NT2/D1 (cell line): ENCODE measurements at places on chromosomes 5 and 9.

DNA sequence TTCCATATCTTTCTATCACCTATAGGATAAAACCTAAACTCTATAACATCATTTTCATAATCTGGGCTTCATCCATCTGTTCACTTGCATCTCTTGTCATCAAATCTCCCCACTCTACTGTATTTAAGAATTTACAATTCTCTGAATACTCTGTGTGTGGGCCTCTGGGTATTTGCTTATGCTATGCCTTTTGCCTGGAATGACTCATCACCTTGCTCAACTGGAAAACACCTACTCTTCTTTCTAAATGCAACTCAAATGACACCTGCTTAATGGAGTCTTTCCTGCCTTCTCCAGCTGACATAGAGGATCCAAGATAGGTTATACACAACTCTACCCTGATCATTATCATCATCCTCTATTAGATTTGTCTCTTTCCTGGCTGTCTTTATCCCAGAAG is 421.7 kb downstream of the SPATA31D1 start:
- no peak for DNase-seq

GRCh38 chr5:56012281-56012963 is 17.7 kb upstream of the IL6ST start:
- no peak for DNase-seq

GRCh38 chr5:170393958-170394357 is 4.8 kb upstream of the KCNMB1 start:
- no peak for DNase-seq

GRCh38 chr9:68780380-68780712 is 75.3 kb downstream of the PIP5K1B start:
- DNase-seq = no peak

DNA sequence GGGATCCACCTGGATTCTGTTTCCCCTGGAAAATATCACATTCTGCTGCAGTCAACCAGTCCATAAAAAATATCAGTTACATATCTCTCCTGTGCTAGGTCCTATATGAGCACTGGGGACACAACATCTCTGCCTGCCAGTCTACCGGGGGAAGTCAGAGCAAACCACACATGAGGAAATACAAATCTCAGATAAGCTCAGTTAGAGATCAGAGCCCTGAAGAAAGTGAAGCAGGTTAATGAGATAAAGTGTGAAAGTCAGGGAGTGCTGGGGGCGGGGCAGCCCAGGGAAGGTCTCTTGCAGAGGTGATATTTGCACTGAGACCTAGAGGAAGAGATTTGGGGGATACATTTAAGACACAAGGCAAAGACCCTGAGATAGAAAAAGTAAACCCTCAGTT is 67.8 kb upstream of the SLC1A1 start:
- no peak for DNase-seq

DNA sequence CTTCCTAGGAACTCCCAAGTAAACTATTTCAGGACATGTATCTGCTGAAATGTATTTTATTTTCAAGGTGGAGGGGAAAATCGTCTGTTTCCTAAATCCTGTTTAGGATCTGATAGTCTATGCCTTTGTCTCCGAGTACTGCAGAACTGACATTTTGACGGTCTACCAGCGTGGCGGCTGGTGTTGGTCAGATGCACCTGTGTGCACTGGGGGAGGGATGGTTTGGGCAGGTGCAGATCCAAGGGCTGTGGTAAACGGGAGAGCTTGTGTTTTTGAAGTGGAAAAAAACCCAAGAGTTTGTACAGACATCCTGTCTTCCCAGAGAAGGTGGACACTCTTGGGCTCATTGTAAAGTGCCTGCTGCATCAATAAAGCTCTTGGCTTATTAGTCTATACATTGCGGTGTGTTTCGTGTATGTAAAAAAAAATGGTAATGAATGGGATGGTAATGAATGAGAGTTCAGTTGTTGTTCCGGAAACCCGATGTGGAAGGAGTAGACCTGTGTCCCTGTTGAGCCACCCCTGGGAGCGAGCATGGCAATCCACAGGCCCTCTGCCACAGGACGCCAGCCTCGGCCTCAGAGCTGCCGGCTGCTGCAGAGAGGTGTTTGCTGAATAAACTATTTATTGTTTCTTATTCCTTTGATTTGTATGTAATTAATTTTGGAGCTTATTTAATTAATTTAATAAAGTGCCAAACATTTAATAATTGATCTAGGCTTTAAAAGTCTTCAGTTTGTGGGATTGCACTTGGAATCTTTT is 15.3 kb downstream of the ARPC5L start:
- no peak for DNase-seq

- no peak for DNase-seq
Measured at GRCh38 chr5:126508251-126508961, 85.2 kb downstream of the GRAMD2B start.

DNA sequence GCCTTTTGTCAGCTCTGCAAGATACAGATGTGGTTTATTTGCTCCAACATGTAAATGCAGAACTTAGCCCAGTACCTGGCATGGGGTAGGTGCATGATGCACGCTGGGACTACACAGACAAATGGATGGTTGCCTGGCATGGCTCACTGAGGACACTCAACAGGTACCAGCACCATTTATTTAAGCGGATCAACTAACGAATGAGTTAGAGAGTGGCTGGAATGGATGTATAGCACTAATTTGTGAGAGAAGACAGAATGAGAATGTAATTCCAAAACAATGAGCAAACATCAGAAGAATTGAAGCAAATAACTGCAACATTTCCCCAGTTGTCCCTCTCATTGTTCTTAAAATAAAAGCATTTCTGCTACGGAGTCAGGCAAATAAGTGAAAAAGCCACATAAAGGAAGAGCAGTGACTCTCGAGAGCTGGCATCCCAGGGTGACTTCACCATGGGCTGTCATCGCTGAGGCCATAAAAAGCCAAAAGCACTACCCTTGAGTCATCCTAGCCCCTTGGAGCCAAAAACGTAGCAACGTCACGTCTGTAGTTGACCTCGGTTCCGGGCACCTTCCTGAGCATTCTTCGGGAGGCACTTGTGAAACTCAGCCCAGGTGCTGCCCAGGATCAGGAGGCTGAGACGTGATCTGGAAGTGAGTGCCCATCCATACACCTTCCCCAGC is 290.3 kb downstream of the NSG2 start:
- no peak for DNase-seq

GRCh38 chr5:143153332-143154119 is 250.0 kb downstream of the NR3C1 start:
- no peak for DNase-seq

DNA sequence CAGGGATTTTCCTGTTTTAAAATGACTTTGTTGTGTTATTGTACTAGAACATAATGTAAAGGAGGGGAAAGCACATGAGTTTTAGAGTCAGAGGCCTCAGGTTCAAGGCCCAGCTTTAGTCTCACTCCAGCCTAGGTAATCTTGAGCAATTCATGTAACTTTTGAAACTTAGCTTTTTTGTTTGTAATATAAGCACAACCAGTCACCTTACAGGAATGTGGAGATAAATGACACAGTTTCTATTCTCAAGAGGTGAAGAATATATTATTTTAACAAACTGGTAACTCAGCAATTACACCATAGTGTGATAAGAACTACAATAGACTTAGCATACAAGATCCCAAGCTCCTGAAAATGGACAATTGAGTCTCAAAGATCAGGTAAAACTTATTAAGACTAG is 51.2 kb downstream of the ADAMTS19 start:
- DNase-seq = no peak

DNA sequence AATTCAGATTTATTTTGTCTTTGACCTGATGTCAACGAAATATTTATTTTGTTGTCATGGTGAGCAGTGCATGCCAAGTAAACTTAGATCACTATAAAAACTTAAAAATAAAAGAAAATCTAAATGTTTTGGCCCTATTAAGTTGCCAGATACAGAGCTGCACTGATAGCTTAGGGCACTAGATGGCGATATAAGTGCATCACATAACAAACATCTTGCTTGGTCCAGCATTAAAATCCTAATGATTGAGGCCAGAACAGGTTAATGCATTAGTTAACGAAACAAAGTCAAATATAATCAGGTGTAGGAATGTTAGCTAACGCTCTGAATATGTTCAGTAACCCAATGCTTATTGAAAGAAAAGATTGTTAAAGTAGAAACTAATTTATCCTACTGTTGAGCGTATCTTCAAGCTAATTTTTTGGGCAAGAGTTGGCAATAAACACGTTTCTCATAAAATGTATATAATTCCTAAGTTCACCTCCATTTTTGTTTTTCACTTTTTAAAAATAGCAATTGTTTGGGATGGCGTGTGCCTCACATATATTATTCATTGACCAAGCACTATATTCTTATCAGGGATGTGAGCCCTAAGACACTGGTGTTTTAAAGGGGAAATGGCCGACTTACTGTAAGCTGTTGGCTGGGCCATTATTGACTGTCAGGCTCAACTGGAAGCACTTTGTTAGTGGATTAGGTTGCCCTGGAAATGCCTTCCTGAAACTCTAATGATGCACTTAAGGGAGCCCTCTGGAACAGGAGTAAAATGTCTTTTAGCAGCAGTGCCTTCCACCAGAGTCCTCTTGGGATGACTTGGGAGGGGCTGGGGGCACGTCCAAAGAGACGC is 33.3 kb downstream of the KCTD16 start:
- peak; percentile 47 for DNase-seq

DNA sequence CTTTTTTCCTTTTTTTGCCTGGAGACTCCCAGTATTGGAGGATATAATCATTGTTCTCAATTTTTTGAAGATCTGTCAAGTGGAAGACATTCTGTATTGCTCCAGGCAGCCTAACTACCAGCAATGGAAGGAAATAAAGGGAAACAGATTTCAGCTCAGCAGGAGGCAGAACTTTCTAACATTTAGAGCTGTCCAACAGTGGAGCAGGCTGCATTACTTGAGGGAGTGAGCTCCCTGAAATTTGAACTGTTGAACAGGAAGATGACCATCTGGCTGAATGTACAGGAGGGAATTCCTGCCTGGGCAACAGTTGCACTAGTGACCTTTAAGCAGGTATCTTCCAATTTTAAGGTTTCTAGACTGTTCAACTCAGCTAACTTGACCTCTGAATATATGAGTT is 1.1 kb upstream of the GAPVD1 start:
- DNase-seq = no peak

- no peak for DNase-seq
Measured at GRCh38 chr9:20561531-20561930, 60.8 kb downstream of the MLLT3 start.

GRCh38 chr5:96001262-96001661 is 39.6 kb upstream of the ELL2 start:
- DNase-seq = no peak

DNA sequence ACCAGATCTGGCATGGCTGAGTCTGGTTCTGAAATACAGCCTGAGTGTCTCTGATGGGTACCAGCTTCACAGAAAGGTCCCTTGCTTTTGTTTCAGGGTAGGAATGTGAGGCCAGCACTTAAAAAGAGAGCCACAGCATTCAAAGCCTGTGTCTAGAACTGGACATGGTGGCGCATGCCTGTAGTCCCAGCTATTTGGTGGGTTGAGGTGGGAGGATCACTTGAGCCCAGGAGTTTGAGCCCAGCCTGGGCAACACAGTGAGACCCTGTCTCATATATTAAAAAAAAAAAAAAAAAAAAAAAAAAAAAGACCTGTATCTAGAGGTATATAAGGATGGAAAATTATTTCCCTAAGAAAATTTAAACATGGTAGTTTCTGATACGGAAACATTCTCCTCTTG is 202.3 kb downstream of the GAPVD1 start:
- no peak for DNase-seq

- no peak for DNase-seq
Measured at GRCh38 chr5:52665559-52665958, 122.2 kb upstream of the ITGA1 start.

GRCh38 chr9:130530938-130531337 is 48.4 kb upstream of the FUBP3 start:
- DNase-seq = no peak

- no peak for DNase-seq
Measured at GRCh38 chr9:112384690-112385089, 4.8 kb downstream of the HSDL2 start.

DNA sequence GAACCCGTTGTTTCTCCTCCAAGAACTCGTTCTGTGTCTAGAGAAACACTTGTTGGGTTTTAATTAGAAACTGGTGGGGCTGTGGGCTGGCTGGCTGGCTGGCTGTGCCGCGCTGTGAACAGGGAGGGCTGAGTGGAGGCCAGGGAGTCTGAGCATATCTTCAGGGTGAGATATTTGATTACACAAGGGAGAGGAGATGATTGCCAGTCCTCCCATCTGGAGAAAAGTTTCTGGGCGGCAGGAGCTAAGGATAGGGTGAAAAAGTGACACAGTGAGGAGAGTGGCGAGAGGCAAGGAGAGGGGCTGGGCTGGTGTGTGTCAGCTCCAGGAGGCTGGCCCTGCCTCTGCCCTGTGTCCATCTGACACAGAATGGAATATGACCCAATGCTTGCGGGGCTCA is 63.0 kb downstream of the GDNF start:
- DNase-seq = no peak

DNA sequence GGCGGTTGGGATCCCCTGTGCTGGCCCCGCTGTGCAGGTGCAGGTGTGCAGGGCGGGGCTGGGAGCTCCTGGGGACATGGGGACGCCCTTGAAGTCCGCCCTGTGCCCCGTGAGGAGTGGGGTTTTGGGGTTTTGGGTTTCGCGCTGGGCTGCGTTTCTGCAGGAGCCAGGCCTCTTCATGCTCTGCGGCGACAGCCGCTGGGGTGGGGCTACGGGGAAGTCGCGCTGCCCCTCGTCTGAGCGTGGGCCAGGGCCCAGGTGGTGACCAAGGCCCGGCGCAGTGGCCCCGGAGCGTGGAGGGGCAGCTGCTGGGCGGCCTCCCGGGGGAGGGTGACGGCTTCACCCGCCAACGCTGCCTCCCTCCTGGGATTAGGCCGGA is 47.8 kb upstream of the IRX4 start:
- no peak for DNase-seq

DNA sequence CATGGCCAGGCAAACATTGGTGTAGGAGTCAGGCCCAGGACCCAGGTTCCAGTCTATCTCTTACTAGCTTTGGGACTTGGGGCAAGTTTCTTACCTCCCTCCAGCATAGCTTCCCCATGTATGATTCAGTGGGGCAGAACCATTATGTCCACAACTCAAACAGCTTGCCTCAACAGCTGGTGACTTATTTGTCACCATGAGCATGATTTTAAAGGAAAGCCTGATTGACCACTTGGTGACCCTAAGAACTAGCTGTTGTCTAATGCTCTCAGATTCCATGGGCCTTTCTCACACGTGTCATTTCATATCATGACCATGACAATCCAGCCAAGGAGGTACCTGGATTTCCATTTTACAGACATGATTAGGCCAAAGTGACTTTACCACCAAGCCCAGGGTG is 126.4 kb downstream of the TTLL11 start:
- no peak for DNase-seq

- DNase-seq = no peak
Measured at GRCh38 chr9:117783828-117784227, 79.6 kb downstream of the TLR4 start.

DNA sequence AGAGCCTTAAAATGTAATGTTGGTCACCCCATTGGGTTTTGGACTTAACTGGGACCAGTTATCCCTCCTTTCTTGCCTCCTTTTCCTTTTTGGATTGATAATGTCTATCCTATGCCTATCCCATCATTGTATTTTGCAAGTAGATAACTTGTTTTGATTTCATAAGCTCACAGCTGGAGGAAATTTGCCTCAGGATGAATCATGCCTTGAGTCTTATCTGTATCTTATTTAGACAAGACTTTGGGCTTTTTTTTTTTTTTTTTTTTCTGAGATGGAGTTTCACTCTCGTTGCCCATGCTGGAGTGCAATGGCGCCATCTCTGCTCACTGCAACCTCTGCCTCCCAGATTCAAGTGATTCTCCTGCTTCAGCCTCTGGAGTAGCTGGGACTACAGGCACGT is 443.3 kb downstream of the DNAH5 start:
- DNase-seq = no peak
